ENCODE measurements at places on chromosomes 5 and 9.

DNA sequence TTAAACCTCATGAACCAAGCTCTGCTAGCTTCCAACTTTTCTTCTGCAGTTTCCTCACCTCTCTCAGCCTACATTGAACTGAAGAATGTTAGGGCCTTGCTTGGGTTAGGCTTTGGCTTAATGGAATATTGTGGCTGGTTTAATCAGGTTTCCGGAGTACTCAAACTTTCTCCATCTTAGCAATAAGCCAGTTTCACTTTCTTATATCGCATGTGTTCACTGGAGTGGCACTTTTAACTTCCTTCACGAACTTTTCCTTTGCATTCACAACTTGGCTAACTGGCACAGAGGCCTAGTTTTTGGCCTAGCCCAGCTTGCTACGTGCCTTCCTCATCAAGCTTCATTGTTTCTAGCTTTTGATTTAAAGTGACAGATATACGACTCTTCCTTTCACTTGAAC is 81.0 kb upstream of the MAST4 start:
- no peak for DNase-seq

- DNase-seq = no peak
These were observed 7.4 kb downstream of the SECISBP2 start for GRCh38 chr9:89325733-89326132.

- DNase-seq = no peak
These were observed 572.4 kb downstream of the NR2F1-AS1 start for GRCh38 chr5:93008502-93009207.

DNA sequence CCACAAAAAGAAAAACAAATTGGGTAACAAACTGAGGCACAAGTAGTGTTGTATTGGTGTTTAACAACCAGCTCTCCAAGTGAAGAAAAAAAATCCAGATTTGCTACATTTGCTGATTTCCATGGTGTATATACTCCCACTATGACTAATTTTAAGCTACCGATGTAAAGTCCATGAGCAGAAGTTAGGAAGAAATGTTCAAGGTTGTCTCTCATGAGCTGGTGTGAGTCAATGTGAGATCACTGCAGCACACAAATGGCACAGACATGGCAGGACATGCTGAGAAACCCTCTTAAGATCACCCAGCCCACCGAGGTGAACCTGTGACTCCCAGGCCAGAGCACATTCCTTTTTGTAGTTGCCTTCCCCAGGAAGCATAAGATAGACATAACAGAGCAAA is 36.2 kb downstream of the SLC44A1 start:
- DNase-seq = no peak

GRCh38 chr5:14582797-14583137 is 1.2 kb downstream of the OTULINL start:
- DNase-seq = no peak

- DNase-seq = no peak
These were observed 393.8 kb downstream of the TAF11L14 start for GRCh38 chr5:18028036-18028435.
